ENCODE measurements at places on chromosomes 3 and 15.

- no peak for DNase-seq
These were observed at the start of gene SPTBN5 for GRCh38 chr15:41893422-41894250. TSS of gene SPTBN5 (minus strand) at chr15:41894053. CDS start at chr15:41893497, 556 bp downstream.

GRCh38 chr3:189776149-189776824 lies 145.1 kb downstream of the TP63 start:
- DNase-seq: no peak

GRCh38 chr3:151044706-151045105 lies 40.8 kb upstream of the MED12L start:
- DNase-seq: no peak

GRCh38 chr3:178966299-178967176 lies 105.1 kb downstream of the ZMAT3 start:
- DNase-seq: no peak

DNA sequence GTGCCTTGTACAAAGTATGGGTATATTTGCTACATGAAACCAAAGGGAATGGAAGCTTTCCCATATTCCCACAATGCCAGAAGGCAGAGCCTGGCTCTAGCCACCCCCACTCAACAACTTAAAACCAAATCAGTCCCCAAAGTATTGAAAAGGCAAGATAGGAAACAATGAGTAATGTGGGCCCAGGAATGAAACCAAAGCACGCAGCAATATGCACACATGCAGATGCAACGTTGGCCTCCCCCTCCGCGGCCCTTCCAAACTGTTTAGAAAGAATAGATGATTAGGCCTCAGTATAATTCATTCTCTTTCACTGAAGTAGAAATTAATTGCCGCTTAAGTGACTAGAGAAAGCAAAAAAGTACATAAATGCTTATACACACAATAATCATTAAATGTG lies 59.1 kb downstream of the THRB start:
- no peak for DNase-seq

DNA sequence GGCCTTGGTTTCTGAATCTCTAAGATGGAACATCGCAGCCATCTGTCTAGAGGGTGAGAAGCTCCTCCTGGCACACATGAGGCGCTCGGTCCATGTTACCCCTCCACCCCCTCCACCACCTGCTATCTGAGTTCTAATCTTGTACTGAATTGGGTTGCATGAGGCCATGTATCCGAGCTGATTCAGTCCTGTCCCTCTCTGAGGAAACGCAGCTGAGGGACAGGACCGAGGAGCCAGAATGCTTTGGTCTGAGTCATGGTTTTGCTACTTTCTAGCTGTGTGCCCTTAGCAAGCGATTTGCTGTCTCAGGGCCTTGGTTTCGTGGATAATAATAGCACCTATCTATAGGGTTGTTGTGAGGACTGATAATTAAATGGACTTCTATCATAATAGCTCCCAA lies 87.8 kb upstream of the SEC13 start:
- DNase-seq: no peak

DNA sequence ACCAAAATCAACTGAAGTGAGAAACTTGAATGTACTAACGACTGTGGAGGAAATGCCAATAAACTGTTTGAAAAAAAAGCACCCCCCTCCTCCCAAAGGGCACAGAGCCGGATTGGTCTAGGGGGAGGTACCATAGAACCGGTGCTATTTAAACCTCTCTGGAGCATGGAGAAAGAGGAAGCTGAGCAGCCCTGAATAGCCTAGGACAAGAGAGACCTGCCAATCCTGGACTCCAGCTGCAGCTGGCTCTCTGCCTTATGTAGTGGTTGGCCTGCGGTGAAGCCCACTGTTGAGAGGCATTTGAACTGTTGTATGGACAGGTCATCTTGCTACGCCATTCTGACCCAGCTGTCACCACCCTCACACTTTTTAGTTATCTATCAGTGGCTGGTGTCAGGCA lies 1.5 kb upstream of the SH3GL3 start:
- DNase-seq: no peak

DNA sequence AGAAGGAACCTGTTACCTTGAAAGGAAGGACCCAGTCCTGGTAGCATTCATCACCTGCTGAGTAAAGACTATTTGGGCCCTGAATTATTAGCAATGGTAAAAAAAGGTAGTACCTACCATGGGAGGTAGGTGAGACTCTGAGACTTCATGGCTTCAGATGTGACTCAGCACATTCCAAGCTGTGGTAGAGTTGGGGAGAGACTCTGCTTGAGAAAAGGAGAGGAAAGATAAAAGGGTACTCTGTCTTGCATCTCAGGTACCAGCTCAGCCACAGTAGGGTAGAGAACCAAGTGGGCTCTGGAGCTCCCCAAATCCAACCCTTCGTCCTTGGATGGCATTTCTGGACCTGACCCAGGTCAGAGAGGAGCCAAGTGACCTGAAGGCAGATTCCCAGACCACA lies 430.4 kb downstream of the TBL1XR1 start:
- no peak for DNase-seq

DNA sequence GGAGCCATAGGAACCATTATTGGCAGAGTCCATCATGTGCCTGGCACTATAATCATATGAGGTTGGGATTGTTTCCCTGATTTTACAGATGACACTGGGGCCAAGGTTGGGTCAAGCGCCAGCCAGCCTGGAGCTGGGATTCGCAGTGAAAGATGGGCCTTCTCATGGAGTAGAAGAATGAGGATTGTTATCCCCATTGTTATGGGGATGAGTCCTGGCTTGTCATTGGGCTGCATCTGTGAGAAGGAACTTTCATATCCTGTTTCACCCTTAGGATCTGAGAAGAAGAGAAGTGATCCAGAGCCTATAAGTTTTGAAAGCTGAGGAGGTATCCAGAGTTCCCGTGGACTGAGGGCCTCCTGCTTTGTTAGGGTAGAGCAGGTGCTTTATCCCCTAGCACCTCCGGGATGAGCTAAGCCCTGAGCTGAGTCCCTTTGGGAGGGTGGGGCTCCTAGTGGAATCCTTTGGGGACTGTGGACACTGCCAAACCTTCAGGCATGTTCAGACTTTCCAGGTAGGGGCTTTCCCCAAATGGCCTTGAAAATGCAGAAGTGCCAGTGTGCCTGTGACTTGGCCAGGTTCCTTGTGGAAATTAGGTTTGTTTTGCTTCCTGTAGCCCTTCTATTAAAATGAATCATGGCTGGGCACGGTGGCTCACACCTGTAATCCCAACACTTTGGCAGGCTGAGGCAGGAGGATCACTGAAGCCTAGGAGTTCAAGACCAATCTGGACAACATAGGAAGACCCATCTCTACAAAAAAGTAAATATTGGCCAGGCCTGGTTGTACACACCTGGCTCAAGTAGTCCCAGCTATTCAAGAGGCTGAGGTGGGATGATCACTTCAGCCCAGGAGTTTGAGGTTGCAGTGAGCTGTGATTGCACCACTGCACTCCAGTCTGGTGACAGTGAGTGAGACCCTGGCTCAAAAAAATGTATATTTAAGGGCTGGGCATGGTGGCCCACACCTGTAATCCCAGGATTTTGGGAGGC lies 30.2 kb upstream of the BSN start:
- DNase-seq: no peak

DNA sequence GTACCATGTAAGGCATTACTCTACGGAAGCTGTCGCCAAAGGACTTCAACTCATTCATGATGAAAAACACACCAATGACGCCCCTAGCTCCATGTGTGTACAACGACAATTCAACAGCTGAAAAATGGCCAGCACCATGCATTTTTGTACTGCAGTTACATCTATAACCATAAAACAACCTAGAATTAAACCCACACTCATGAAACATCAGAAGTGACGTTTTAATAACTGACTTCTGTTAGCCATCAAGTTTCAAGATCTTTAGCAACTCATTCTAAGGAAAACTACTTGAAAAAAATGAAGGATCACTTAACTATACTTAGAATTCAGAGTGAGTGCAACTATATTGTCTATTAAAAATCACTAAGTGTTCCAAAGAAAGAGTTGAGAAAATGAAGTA lies 84.9 kb downstream of the RFTN1 start:
- DNase-seq: no peak

- no peak for DNase-seq
These were observed 87.2 kb downstream of the TJP1 start for GRCh38 chr15:29734917-29735572.

- no peak for DNase-seq
These were observed 17.7 kb upstream of the LAMP3 start for GRCh38 chr3:183180110-183180783.

GRCh38 chr3:126474498-126475412 lies 936 bp downstream of the ZXDC start:
- no peak for DNase-seq

DNA sequence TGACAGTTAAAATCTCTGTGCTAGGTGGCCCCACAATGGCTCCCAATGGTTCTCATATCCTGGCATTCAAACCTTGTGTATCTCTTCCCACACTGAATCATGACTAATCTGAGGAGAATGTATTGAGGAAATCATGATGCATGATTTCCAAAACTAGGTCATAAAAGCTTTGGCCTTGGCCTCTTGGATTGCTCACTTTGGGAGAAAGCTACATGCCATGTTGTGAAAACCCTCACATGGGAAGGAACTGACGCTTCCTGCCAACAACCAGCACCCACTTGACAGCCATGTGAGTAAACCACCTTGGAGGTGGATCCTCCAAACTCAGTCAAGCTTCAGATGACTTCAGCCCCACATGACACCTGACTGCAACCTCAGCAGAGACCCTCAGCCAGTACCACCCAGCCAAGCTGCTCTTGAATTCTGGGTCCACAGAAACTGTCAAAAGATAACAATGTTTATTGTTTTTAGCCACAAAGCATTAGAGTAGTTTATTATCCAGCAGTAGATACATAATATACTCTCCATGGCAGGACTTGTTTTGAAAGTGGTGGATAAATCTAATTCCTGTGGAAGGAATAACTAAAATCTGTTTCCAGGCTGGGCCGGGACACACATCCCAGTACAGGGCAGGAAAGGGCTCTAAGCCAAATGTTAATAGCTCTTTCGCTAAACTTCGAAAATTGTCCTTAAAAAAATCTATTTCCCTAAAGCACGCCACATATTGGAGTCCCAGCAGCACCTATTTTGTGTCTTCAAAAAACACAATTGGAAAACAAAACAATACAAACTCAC lies 1.0 kb upstream of the ZNF620 start:
- DNase-seq: no peak

GRCh38 chr3:148937467-148938255 lies 53.7 kb upstream of the GYG1 start:
- no peak for DNase-seq

DNA sequence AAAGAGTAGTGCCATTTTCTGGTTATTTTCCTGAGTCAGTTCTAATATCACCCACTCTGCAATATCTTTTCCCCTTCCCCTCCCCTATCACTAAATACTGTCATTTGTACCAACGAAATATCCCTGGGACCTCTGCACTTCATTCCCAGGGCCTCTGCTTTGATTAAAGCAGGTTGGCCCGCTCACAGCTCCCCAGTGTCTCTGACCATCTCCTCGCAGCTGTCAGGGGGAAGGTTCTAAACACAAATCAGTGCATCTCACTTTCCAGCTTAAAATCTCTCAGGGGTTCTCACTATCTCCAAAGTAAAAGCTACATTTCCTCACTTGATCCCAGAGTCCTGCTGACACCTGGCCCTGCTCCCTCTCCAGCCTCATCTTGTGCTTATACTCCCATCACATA lies 28.1 kb upstream of the SLC35G2 start:
- DNase-seq: no peak

GRCh38 chr3:193771653-193772421 lies 178.8 kb downstream of the OPA1 start:
- DNase-seq: no peak

DNA sequence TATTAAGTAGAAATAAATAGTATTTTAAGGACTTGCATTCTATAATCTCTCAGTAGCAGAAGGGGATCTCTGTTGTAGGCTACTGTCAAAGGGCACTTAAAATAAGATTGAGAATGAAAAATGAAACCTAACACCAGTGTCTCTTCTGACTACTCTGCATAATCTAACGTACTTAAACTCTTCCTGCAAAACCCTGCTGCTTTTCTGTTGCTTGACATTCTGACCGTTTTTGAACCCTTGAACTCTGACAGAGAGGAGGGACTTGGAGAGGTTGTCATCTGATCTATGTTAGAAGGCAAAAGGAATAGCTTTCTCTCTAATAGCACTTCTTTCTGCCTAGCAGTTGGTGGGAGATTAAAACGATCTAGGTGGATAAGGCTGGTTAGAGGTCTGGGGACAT lies 204.6 kb downstream of the ZIC1 start:
- DNase-seq: no peak

GRCh38 chr15:90664650-90665287 lies 52.4 kb upstream of the BLM start:
- DNase-seq: no peak

DNA sequence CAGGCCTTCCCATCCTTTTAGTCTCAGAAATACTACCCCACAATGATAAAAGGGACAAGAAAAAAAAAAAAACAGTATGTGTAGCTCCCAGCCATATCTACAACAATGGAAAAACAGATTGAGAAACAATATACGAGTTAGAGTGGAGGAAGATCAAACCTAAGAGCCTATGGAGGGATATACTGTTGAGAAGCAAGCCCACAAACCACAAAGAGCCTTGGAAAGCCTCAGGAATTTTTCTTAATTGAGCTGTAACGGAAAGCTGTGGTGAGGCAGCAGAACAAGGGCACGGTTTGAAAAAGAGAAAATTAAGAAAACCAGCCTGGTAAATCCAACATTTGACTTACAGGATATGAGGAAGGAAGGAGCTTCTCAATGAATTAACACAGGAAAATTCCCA lies 21.4 kb downstream of the KPNA1 start:
- DNase-seq: peak; percentile 43

- peak; percentile 57 for DNase-seq
These were observed 121.0 kb downstream of the TFDP2 start for GRCh38 chr3:142028243-142028777.

GRCh38 chr3:146130881-146131371 lies 30.1 kb downstream of the PLOD2 start:
- DNase-seq: no peak

DNA sequence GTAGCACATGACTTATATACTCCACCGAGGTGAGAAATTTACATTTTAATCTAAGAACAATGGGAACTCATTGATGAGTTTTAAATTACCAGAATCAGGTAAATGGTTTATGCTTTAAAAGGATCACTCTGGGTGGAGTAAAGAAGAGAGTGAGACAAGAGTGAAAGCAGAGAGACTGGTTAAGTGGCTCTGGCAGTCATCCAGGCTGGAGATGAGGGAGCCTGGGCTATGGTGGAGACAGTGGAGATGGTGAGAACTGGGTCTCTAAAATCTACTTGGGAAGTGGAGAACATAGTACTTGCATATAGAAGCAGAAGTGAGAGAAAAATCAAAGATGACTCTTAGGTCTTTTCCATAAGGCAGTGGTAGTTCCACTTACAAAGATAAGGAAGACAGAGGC lies 37.1 kb upstream of the SLC25A36 start:
- DNase-seq: no peak

DNA sequence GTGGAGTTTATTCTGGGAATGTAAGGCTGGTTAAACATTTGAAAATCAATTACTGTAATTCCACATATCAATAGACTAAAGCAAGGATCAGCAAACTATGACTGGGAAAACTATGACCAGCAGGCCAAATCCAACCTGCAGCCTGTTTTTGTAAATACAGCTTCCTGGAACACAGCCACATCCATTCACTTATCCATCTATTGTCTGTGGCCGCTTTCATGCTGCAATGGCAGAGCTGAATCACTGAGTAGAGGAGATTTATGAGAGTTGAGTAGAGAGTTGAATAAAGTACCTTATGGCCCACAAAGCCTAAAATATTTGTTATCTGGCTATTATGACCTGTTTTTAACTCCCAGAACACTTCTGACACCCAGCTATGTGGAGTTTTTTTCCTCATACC lies 12.2 kb downstream of the MYLK start:
- no peak for DNase-seq

Data from amniotic stem cell (primary cell).